ENCODE measurements at places on chromosomes 16 and 17.

GRCh38 chr16:50390371-50390771 lies 21.6 kb upstream of the BRD7 start:
- DNase-seq: no peak

- DNase-seq: no peak
These were observed 110.3 kb downstream of the ELAC2 start for GRCh38 chr17:12907477-12907876.

GRCh38 chr16:17068524-17068923 lies 402.2 kb downstream of the XYLT1 start:
- DNase-seq: no peak

DNA sequence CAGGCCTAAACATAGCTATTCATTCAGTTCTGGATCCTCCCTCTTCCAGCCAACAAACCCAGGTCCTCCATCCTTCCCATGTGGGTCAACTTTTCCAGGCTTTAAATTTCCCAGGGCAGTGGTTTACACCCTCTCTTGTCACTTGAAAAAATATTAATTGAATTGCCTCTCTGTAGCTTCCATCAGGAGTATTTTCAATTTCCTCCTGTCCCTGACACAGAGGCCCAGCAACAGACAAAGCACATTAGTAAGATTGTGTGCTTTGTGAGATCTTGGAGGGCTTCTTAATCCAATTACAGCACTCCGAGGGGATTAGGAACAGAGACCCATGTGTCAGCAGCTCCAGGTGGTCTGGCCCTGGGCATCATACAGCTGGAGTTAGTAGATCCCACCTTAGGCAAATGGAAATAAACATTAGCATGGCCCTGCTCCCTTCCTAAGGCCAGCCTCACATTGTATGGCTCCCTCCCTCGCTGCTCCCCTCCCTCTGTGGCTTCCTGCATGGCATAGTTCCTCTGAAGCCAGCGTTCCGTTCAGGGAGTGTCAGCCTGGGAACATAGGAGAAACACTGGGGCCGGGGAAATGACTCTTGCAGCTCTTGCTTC lies 132.7 kb upstream of the HSBP1 start:
- DNase-seq: no peak

- no peak for DNase-seq
These were observed 22.4 kb downstream of the C17orf75 start for GRCh38 chr17:32319548-32319905.

DNA sequence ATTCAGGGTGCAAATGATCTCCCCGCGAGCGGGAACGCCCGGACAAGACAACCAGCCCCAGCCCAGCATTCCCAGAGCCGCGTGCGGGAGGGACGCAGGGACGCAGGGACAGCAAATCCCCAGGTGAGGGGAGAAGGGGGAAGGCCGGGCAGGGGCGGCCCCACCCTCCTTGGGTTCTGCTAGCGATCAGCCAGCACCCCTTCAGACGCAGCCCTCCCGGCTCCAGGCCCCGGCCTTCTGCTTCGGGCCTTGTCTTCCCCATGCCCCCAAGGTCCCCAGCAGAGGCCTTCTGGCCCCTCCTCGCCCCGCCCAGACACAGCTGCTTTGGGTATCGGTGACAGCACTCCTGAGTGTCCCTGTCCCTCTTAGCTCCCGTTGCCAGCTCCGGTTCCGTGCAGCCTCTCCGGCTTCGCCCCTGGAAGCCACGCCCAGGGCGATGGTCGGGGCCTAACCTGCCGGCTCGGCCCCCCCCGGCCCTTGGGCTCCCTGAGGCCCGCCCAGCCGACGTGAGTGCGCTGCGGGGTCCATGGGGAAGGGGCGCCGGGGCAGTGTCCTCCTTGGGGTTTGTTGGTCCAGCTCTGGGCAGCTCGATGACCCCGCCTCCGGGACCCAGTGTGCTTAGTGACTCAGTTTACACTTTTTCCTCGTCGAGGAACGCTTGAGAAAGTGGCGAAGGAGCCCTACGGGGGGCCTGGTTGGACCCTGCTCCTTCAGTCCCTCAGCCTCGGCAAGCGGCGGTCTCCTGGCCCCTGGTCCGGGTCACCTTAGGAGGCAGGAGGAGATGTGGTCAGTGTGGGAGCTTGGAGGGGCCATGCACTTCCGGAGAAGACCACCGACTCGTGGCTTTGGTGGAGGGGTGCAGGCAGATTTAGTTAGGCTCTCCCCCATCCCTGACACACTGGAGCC lies 50.5 kb upstream of the AMZ2 start:
- no peak for DNase-seq

DNA sequence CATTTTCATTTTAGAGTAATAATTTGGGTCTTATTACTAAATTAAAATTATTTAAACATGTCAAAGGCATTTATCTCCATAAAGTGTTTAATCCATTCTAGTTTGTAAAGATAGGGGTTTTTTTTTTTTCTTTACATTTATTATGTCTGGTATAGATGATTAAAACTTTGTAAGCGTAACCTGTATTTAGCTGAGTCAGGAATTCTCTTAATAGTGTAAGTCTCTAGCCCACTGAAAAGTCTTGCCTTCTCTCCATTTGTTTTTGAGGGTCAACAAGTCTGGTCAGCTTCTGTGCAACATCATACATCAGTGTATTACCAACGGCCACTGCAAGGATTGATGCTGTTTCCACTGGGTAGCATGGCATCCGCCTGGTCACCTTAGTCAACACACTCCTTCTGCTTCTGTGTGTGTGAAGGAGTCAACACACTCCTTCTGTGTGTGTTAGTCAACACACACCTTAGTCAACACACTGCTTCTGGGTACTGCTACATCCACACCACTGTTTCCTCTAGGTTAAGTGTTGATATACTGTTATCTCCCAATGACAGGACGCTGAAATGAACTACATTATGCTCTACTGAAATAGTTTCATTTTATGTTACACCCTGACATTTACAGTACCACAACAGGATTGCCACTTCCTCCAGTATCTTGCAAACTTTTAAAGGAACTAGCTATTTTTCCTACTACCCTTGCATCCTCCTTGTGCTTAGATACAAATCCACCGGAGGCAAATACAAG lies 37.3 kb upstream of the VWA3A start:
- DNase-seq: no peak

GRCh38 chr16:17312094-17312710 lies 158.6 kb downstream of the XYLT1 start:
- no peak for DNase-seq

DNA sequence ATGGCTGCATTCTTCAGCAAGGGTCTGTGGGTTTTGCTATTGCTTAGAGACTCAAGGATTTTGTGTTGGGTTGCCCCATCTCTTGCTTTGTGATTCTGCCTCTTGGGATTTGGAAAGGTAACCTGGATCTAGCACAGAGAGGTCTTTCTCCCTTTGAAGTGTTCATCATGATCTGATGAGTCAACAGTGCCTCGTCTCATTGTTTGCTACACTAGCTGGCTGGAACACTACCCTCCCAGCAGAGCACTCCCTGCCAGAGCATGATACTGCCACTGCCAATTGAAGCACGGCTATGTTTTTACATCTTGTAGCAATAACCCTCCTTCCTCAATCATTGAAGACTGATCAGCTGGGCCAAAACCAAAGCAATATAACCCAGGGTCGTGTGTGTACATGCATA lies 361.0 kb downstream of the CDH13 start:
- DNase-seq: no peak

GRCh38 chr16:21952040-21952792 lies 945 bp upstream of the UQCRC2 start:
- no peak for DNase-seq

DNA sequence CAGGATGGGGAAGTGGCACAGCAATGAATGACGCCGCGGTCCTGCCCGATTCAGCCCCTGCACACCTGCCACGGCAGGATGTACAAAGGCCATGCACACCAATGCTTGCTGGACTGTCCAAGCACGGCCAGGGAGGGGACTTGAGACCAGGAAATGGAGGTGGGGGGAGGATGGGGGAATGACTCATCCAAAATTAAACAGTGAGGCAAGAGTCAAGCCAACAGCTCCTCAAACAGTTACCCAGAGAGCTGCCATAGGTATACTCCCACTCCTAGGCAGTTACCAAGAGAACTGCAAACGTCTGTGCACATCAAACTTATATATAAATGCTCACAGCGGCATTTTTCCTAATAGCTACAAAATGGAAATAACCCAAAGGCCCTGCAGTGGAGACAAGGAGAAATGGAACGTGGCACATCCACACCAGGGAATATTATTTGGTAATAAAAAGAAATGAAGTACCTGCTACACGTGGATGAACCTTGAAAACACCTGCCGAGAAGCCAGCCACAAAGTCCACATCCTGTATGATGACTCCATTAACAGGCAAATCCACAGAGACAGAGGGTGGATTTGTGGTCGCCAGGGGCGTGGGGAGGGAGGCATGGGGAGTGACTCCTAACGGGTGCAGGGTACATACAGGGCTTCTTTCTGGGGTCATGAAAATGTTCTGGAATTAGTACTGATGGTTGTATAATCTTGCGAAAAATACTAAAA lies 54.1 kb downstream of the VAC14 start:
- DNase-seq: peak; percentile 82
